ENCODE measurements at places on chromosomes 3 and 15. TPM values are rescaled to one million over a fixed set of nuclear protein-coding genes. Genes with fewer than 3 reads are reported as not detected.

The NTRK3 gene
- 0.72 TPM for total RNA-seq

The RARB gene
- total RNA-seq = 1.7 TPM

The PLCL2 gene
- 6.3 TPM for total RNA-seq

The PRC1 gene
- 4.9 TPM for total RNA-seq

The MCF2L2 gene
- 0.54 TPM for total RNA-seq

The SERINC4 gene
- not detected for total RNA-seq

The CTXN2 gene
- 0.09 TPM for total RNA-seq

The SLC22A13 gene
- 0.69 TPM for total RNA-seq

The SAMMSON gene
- not detected for total RNA-seq

The SLC28A1 gene
- total RNA-seq = 0.21 TPM

The ZXDC gene
- total RNA-seq = 24.6 TPM

The DNAH1 gene
- total RNA-seq = 4.3 TPM

- no peaks in the 10 kb centered on the region for H3K36me3 ChIP-seq
- H3K27ac ChIP-seq = no peak overlapping the region
- no peaks in the 10 kb centered on the region for H3K4me1 ChIP-seq
- H3K4me3 ChIP-seq = no peak overlapping the region
- DNase-seq = no peak
- H3K27me3 ChIP-seq = no peaks in the 10 kb centered on the region
Observed at GRCh38 chr3:135018149-135018923, 223.3 kb downstream of the EPHB1 start.

- no peaks in the 10 kb centered on the region for H3K36me3 ChIP-seq
- no peak overlapping the region for H3K27ac ChIP-seq
- no peak for DNase-seq
- H3K27me3 ChIP-seq = no peaks in the 10 kb centered on the region
Observed at GRCh38 chr3:59249698-59250361, 200.0 kb upstream of the CFAP20DC start.

DNA sequence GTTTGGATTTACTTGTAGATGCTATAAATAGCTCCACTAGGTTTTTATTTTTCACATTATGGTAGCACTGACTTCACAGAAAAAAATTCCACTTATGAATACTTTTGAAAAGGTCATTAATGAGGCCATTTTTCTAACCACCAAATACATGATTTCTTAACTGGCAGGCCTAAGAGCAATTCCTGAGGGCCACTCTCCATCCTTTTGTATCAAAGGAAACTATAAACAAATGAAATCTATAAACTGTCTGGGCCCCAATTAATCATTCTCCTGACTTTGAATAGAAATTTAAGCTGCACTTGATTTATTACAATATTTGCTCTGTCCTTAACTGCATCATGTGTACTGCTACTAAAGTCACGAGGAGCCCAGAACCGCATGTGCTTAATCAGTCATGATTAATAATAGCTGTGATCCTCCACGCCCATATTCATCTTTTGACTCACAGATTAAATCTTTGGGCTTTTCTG, 25.1 kb upstream of the MTMR10 start:
- H3K4me3 ChIP-seq = no peak overlapping the region
- no peaks in the 10 kb centered on the region for H3K4me1 ChIP-seq
- no peaks in the 10 kb centered on the region for H3K36me3 ChIP-seq
- DNase-seq = no peak
- no peak overlapping the region for H3K27ac ChIP-seq

DNA sequence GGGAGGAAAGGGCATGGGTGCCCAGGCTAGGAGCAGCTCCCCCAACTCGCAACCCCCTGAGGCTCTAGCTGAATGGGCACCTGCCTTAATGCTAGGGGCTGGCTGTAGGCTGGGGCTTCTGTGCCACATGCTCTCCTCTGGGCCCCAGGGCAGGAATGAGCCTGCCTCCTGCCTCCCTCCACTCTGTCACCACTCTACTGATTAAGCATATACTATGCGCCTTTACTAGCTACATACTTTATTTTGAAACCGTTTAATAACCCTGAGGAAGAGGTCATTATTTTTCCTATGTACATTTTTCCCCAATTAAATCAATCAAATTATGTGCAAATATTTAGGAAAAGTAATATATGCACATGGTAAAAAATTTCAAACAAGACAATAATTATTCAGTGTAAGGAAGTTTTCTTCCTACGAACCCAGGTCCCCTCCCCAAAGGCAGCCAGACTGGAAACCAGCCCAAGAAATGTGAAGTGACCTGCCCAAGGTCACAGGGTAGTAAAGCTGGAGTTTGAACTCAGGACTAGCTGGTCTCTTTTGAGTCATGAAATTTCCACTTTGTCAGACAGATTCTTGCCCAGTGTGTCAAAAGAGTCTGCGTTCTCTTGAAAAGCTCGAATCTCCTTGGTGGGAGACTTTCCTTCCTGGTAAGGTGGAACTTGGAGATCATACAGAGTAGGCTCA, 122.5 kb downstream of the DNAJB8 start:
- H3K4me3 ChIP-seq = no peak overlapping the region
- peak overlapping the region; percentile 83 for H3K27ac ChIP-seq
- H3K27me3 ChIP-seq = no peaks in the 10 kb centered on the region
- peaks cover 4% of the 10 kb centered on the region for H3K36me3 ChIP-seq
- peak; percentile 51 for DNase-seq
- peaks cover 29% of the 10 kb centered on the region for H3K4me1 ChIP-seq

- DNase-seq = no peak
- no peak overlapping the region for H3K4me3 ChIP-seq
- no peaks in the 10 kb centered on the region for H3K27me3 ChIP-seq
Observed at GRCh38 chr15:95830281-95830680, 500.2 kb upstream of the NR2F2 start.

GRCh38 chr3:20051123-20051806, 11.0 kb downstream of the KAT2B start:
- H3K36me3 ChIP-seq = no peaks in the 10 kb centered on the region
- no peak overlapping the region for H3K27ac ChIP-seq
- no peak overlapping the region for H3K4me3 ChIP-seq
- peaks cover 2% of the 10 kb centered on the region for H3K4me1 ChIP-seq
- no peak for DNase-seq

- no peaks in the 10 kb centered on the region for H3K4me1 ChIP-seq
- H3K27me3 ChIP-seq = no peaks in the 10 kb centered on the region
Observed at GRCh38 chr3:155861476-155862183, 7.4 kb upstream of the SLC33A1 start.

DNA sequence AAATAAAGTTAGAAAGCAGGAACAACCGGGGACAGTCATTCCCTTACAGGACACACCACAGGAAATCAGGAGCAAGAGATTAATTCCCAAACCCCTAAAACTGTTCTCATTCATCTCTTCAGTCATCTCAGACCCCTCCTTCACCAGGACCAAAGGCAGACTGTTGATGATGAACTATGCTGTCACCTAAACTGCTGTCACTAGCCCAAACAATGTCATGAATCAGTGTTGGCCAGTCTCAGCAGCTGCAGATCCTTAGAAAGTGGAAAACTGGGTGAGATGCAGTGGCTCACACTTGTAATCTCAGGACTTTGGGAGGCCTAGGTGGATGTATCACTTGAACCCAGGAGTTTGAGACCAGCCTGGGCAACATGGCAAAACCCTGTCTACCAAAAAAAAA, 909.6 kb downstream of the ROBO1 start:
- no peak for DNase-seq
- no peak overlapping the region for H3K27ac ChIP-seq
- H3K36me3 ChIP-seq = no peaks in the 10 kb centered on the region
- H3K4me3 ChIP-seq = no peak overlapping the region
- no peaks in the 10 kb centered on the region for H3K27me3 ChIP-seq

- H3K4me3 ChIP-seq = no peak overlapping the region
- DNase-seq = no peak
- no peaks in the 10 kb centered on the region for H3K4me1 ChIP-seq
Observed at GRCh38 chr15:43255376-43255775, 11.4 kb downstream of the TGM5 start.

GRCh38 chr15:75836959-75837334, 6.3 kb upstream of the UBE2Q2 start:
- H3K27ac ChIP-seq = no peak overlapping the region
- H3K27me3 ChIP-seq = no peaks in the 10 kb centered on the region
- no peak for DNase-seq
- H3K4me3 ChIP-seq = no peak overlapping the region
- no peaks in the 10 kb centered on the region for H3K4me1 ChIP-seq
- no peaks in the 10 kb centered on the region for H3K36me3 ChIP-seq

GRCh38 chr15:89998141-89998661, 2.9 kb upstream of the ZNF710 start:
- no peaks in the 10 kb centered on the region for H3K36me3 ChIP-seq
- H3K27me3 ChIP-seq = no peaks in the 10 kb centered on the region
- H3K4me3 ChIP-seq = peak overlapping the region; percentile 61
- peak overlapping the region; percentile 94 for H3K27ac ChIP-seq

- H3K4me3 ChIP-seq = no peak overlapping the region
- H3K27ac ChIP-seq = no peak overlapping the region
- DNase-seq = no peak
- H3K36me3 ChIP-seq = no peaks in the 10 kb centered on the region
Observed at GRCh38 chr3:16392717-16393116, 120.8 kb downstream of the RFTN1 start.

DNA sequence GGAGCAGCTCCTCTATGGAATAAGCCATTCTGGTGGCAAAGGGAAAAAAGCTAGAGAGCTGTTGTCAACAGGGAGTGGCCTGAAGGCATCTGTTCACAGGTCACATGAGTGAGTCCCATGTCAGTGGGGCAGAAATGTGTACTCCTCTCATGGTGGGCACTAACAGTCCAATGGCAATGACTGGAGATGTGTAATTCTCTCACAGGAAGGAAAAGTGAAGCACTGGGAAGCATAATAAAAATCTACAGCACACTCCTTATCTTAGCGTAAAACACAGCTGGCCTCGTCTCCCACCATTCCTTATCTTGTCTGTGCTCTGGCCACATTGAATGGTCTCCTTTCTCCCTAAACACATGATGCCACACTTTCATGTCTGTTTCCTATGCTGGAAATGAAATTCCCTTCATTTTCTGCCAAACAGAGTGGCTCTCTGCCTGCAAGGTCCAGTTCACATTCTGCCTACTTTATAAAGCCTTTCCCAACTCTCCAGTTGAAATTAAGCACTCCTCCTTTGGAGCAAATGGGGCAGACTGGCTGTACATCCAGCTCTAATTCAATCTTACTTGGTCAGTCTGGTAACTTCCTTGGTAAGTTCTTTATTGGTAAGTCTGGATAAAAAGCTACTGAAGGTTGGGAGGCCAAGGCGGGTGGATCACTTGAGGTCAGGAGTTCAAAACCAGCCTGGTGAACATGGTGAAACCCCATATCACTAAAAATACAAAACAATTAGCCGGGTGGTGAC, 139.8 kb downstream of the RPL22L1 start:
- no peaks in the 10 kb centered on the region for H3K27me3 ChIP-seq
- H3K4me3 ChIP-seq = no peak overlapping the region
- H3K27ac ChIP-seq = no peak overlapping the region
- no peaks in the 10 kb centered on the region for H3K4me1 ChIP-seq

DNA sequence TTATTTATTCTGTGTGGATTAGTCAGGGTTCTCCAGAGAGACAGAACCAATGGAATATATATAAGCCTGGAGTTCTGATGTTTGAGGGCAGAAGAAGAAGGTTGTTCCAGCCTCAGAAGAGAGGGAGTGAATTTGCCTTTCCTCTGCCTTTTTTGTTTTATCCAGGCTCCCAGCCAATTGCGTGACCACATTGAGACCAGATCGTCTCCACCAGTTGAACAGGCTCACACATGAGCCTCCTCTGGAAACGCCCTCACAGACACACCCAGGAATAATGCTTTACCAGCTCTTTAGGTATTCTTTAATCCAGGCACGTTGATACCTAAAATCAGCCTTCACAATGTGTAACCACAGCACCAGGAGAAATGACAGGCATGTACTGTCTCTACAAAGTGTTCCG, 923.1 kb downstream of the TBL1XR1 start:
- no peak overlapping the region for H3K27ac ChIP-seq
- H3K4me3 ChIP-seq = no peak overlapping the region
- no peaks in the 10 kb centered on the region for H3K27me3 ChIP-seq
- no peaks in the 10 kb centered on the region for H3K4me1 ChIP-seq
- DNase-seq = no peak
- H3K36me3 ChIP-seq = no peaks in the 10 kb centered on the region

- H3K36me3 ChIP-seq = no peaks in the 10 kb centered on the region
- no peak overlapping the region for H3K27ac ChIP-seq
- DNase-seq = no peak
- no peaks in the 10 kb centered on the region for H3K4me1 ChIP-seq
Observed at GRCh38 chr3:178260887-178261565, 275.2 kb upstream of the KCNMB2 start.

GRCh38 chr3:17195192-17195611, 310.4 kb downstream of the PLCL2 start:
- peak; percentile 63 for DNase-seq
- no peaks in the 10 kb centered on the region for H3K27me3 ChIP-seq
- H3K4me1 ChIP-seq = peaks cover 6% of the 10 kb centered on the region
- no peak overlapping the region for H3K4me3 ChIP-seq
- no peak overlapping the region for H3K27ac ChIP-seq

DNA sequence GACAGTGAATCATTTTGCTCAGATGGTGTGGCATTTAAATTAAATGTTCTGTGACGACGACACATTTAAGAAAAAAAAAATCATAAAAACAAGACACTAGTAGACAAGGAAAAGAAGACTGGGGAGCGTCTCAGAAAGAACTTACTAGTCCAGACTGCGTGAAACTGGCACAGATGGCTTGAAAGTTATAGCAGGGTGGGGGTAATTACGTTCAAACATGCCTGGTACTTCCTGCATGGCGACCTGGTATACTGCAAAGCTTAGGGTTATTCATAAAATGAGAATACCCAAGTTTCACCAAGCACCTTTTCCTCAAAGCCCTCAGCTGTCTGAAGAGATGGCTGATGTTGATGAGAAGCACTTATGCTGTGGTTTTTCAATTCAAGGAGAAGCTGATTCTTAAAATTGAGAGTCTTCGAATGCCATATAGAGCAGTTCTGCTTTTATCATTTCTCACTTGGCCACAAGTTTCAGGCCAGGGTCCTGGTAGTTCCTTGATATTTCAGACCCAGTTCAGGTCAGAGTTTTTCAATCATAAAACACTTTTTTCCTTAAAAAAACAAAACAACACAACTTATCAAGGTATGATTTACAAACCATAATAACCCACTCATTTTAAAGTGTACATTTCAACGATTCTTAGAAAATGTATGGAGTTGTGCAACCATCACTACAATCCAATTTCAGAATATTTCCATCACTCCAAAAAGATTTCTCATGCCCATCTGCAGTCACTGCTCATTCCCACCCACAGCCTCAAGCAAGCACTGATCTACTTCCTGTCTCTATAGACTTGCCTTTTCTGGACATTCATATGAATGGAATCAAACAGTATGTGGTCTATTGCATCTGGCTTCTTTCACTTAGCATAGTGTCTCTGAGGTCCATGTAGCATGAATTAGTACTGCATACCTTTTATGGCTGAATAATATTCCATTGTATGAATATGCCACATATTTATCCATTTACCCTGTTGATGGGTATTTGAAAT, 24.7 kb downstream of the PCOLCE2 start:
- H3K27me3 ChIP-seq = no peaks in the 10 kb centered on the region
- H3K4me3 ChIP-seq = no peak overlapping the region
- no peak overlapping the region for H3K27ac ChIP-seq
- H3K36me3 ChIP-seq = no peaks in the 10 kb centered on the region
- DNase-seq = no peak

DNA sequence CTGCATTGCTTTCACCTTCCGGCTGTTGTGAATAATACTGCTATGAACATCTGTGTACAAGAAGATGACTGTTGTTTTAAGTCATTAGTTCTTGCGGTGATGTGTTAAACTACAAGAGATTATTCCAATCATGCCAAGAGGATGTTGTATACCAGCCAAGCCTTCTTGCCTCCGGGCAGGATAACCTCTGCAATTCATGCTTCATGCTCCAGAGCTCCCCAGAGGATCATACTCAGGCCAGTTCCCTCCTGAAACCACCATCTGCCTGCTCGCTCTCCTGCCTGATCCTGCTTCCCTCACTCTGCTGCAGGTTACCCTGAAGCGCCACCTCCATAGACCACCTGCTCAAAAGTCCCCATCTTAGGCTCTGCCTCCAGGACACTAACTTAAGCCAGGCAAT, 187.1 kb upstream of the PROK2 start:
- H3K27me3 ChIP-seq = no peaks in the 10 kb centered on the region
- H3K4me1 ChIP-seq = no peaks in the 10 kb centered on the region
- no peaks in the 10 kb centered on the region for H3K36me3 ChIP-seq
- no peak for DNase-seq
